Neural progenitor cell (in vitro differentiated cells): ENCODE measurements at places on chromosomes 1 and 21. TPM values are rescaled to one million over a fixed set of nuclear protein-coding genes. Genes with fewer than 3 reads are reported as not detected.

DNA sequence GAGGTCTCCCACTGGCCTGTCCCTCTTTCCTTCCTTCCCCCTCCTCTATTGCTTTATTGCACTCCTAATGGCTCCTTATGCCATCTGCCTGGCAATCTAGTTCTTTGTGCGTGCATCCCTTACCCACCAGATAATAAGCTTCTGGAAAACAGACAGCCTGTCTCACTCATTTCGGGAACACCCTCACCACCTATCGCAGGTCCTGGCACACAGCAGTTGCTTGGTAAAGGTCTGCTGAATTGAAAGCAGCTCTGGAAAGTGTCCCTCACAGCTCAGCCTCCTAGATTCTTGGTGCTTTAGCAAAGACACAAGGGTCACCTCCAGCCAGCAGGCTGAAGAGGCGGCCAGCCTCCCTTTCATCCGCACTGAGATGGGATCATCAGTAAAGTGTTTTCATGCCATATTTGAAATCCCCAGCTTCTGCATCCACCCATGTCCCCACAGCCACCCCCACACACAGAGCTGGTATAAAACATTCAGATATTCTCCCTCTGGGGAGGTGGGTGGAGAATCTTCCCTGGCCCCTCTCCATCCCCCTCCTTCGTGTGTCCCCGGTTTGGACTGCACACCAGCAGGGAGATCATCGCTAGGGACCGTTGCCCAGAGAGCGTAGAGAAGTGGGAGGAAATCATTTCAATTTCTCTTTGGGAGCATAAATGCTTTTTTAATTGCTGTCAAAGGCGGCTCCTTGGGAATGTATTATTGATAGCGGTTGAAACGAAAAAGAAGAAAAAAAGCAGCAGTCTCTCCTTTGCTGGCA, 29.1 kb upstream of the ATP2B4 start:
- DNase-seq = no peak

DNA sequence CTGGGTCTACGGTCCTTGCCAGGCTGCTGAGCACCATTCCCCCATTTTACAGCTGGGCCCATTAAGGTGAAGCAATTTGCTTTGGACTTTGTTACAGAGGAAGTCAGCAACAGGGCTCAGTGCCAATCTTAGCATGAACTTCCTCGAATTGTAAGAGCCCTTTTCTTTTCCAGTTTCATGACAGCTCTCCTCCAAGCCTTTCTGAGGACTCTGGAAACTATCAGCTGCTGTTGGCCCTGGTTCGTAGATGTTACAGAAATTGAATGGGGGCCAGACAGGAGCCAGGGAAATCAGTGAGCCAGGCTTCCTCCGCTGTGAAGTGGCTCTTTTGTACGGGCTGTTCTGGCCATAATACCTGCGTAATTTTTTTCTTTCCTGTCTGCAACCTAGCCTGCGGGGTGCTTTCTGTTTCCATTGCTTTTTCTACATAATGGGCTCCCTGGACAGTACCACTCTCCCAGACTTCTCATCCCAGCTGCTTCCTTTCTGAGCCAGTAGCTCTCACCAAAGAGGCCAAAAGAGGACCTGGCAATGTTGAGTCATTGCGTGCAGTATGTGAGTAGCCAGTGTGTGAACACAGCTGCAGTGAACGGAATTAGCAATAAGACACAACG, 386.3 kb downstream of the DISC1 start:
- DNase-seq = no peak

- no peak for DNase-seq
These were observed 45.7 kb downstream of the MTF2 start for GRCh38 chr1:93124556-93125355.

The CIART gene
- total RNA-seq = 22.6 and 25.3 TPM in 2 replicates

The PGLYRP4 gene
- total RNA-seq = not detected in 2 replicates

The IL23R gene
- not detected in 2 replicates for total RNA-seq

- DNase-seq = no peak
These were observed 30.6 kb downstream of the CDK18 start for GRCh38 chr1:205535096-205535495.

- peak; percentile 21 for DNase-seq
These were observed 12.6 kb upstream of the ADORA3 start for GRCh38 chr1:111516005-111516535.

GRCh38 chr1:247385283-247385682, 30.7 kb upstream of the NLRP3 start:
- no peak for DNase-seq

DNA sequence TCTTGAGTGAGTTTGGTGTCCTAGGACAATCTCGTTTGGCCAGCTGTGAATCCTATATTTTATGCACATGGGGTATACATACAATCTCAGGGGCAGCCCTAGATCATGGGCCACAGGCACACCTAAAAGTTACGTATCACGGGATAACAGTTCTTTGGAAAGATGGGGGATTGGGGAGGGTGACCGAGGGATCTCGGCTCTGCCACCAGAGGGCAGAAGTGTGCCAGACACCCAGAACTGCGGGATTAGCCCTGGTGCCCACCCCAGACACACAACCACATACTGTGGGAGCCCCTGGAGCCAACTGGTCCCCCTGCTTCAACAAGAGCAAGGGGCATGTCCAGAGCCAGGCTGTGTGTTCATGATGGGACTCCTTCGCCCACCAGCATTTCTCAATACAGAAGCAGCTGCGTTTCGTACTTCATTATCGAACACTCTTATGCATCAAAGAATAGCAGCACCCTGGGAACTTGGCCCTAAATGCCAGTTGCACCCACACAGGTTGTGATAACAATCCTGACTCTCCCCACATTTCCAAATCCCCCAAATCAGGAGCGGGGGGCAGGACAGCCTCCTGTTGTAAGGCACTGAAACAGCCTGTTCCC, 37.4 kb downstream of the TMCO4 start:
- peak; percentile 68 for DNase-seq

The NFIA gene
- 1.7 and 5.3 TPM in 2 replicates for total RNA-seq

The LRRC7 gene
- total RNA-seq = 0.25 TPM in 1 of 2 replicates, not detected in the other

DNA sequence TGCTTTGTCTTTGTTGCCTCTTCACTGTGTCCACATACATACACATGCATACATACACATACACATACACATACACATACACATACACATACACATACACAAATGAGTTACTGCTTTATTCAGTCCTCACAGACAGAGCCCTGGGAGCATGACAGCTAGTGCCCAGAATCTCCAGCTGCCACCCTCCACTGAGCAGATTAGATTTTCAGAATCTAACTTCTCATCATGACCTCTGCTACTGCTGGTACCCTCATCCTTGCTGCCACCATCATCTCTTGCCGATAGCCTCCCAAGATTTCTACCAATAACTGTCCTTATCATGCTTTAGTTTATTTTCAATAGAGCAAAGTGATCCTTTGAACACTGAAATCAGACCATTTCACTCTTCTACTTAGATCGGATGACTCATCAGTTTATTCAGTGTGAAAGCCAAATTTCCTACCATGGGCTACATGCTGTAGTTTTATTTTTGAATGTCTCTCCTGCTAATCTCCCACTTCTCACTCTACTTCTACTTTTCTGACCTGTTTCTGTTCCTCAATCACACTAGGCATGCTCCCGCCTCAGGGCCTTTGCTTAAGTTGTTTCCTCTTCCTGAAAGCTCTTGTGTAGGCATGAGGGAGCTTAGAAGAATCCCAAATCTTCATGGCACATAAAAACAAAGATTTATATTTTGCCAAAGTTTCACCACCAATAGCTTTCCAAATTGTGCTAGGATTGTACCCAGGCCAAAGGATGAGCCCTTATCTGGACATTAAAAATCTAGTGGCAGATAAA, 43.0 kb downstream of the ATP6V1G3 start:
- DNase-seq = no peak

DNA sequence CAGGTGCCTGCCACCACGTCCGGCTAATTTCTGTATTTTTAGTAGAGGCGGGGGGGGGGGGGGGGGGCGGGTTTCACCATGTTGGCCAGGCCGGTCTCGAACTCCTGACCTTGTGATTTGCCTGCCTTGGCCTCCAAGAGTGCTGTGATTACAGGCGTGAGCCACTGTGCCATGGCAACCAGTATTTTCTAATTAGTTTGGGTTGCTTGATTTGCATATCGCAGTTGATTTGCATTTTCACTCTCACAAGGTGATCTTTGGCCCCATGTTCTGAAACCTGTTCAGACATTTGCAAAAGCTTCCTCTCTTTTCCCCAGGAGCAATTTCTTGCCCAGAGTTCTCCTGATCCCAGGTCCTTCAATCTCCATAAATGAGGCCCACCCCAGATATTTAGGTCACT, 1.7 kb downstream of the TOR3A start:
- no peak for DNase-seq

- no peak for DNase-seq
These were observed 251.4 kb downstream of the ZNF648 start for GRCh38 chr1:181809991-181810545.

The PTPN22 gene
- not detected in 2 replicates for total RNA-seq

DNA sequence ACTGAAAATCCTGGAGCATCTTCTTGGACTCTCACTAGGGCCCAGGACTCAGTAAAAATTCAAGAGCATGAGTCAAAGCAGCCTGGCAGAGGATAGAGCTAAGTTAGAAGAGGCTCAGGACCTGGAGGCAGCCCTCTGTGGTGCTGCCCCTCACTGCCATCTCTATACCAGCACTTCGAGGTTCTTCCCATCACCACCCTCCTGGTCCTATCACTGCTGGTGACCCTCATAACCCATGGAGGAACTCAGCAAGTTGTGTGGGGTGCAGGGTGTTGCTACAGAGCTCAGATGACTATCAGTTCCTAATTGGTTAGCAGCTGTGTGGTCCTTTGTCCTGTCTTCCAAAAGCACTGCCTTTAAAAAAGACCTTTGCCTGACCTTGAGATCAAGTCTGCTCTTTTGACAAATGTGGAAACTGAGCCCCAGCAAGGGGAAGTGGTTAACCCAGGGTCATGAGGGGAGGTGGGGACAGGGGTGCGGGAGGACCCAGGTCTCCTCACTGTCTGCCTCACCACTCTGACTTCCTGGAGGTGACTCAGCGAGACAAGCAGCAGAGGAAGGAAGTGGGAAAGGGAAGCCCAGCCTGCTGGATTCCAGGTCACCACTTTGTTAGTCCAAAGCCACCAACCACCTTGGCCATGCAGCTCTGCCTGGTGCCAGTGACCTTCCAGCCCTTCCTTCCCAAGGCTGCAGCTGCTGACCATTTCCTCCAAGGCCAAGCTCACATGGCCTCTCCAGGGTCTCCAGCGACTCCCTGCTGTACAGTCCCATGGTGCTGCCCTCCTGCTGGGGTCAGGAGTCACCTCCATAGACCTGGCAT, 199.4 kb upstream of the EDN2 start:
- DNase-seq = no peak

The CA6 gene
- not detected in 2 replicates for total RNA-seq

DNA sequence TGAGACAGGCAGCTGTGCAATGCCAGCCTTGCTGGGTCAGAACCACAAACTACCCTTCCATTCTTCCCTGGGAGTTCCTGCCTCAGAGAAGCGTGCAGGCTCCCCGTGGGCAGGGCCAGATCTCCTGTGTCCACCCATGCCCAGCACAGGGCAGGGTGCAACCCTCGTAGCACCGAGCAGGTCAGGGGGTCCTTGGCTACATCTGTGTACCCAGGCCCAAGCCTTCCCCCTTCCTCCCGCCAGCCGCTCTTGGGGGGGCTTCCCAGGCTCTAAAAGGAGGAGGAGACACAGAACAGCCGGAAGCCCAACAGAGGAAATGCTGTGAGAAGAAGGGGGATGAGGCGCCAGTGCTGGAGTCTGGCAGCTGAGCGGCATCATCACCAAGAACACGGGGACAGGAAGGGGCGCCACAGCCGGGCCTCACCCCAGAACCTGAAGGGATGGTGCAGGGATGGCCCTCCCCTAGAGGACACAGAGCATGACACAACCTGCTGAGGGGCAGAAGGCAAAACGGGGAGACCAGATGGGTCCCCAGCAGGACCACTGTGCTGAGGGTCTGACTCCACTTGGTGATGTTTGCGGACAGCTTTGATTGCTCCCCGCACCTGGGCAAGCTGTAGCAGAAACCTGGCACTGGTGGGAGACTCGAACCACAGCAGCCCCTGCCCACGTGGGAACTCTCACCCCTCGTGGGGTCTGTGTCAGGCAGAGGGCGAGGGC, 233.2 kb downstream of the NPHP4 start:
- no peak for DNase-seq

- no peak for DNase-seq
These were observed 22.4 kb downstream of the CFHR4 start for GRCh38 chr1:196910215-196910614.

DNA sequence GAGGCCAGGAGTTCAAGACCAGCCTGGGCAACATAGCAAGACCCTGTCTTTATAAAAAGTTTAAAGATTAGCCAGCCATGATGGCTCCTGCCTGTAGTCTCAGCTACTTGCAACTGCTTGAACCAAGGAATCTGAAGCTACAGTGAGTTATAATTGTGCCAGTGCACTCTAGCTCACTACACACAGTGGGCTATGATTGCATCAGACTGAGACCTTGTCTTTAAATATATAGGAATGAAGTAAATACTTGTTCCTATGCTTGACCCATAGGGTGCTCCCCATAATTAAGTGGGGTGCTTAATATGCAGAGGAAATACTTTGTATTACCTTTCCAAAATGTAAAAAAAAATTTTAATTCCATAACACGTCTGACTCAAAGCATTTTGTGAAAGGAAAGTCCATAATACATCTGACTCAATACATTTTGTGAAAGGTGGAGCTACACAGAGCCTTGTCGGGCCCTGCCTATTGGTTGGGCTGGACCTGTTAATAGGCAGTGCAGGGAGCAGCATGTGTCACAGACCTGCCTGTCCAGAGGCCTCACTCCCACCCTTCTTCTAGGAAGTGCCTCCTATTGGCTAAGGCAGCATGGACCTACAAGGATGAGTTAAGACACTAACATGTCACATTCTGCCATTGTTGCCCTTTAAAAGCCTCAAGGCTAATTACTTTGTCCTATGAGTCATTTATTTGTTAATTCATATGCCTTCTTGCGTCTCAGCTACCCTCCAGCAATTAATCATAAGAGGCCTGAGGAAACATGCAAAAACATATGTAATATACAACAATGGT, 33.6 kb downstream of the CD58 start:
- DNase-seq = no peak

The CTPS1 gene
- total RNA-seq = 73.8 and 77.6 TPM in 2 replicates

GRCh38 chr1:179807691-179808485, 64.8 kb downstream of the FAM163A start:
- no peak for DNase-seq

The DAB1 gene
- 5.9 and 14.6 TPM in 2 replicates for total RNA-seq

The PEAR1 gene
- total RNA-seq = 0.06 TPM in 1 of 2 replicates, not detected in the other

DNA sequence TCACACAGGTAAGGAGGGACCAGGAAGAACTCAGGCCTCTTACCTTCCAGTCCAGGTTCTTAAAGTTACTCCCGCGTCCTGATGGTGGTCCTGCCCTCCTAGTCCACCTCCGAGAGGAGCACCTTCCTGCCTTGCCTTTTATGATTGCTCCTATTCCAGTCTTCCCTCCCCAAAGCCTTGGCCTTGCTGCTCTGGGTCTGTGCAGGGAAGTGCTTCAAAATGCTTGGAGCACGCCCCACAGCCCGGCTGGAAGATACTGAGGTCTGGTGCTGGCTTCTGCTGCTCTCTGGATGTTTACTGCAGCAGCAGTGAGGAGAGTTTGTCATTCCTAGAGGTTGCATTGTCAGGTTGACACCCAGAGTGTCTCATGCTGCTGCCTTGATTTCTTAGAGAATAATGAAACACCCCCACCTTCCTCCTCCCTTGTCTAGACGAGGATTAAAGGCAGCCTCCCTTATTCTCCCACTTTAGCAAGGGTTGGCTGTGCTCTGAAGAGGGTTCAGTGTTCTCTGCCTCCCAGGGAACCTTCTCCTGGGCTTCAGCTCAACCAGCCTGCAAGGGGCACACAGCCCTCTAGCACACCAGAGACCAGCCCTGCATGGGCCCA, 142.2 kb upstream of the CACNA1E start:
- DNase-seq = no peak
